ENCODE measurements at places on chromosomes 3 and 15.

DNA sequence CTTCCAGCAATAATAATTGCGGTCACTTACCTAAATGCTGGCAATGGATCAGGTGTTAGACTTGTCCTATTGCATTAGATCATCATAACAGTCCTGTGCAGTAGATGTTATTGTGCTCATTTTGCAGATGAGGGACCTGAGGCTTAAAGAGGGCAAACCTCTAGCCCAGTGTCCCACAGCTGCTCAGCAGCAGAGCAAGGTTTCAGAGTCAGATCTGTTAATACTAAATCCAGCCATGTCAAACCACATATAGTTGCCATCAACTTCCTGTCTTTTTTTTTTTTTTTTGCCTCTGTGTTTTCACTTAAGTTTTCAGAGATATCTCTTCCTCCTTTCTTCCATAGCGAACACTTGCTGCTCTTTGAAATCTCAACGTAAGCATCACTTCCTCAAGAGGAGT lies 12.1 kb downstream of the FEZF2 start:
- DNase-seq = no peak

GRCh38 chr15:88399021-88399685 lies 68.0 kb downstream of the MRPL46 start:
- DNase-seq = no peak

GRCh38 chr15:86879250-86880229 lies 799.9 kb downstream of the AGBL1 start:
- no peak for DNase-seq

DNA sequence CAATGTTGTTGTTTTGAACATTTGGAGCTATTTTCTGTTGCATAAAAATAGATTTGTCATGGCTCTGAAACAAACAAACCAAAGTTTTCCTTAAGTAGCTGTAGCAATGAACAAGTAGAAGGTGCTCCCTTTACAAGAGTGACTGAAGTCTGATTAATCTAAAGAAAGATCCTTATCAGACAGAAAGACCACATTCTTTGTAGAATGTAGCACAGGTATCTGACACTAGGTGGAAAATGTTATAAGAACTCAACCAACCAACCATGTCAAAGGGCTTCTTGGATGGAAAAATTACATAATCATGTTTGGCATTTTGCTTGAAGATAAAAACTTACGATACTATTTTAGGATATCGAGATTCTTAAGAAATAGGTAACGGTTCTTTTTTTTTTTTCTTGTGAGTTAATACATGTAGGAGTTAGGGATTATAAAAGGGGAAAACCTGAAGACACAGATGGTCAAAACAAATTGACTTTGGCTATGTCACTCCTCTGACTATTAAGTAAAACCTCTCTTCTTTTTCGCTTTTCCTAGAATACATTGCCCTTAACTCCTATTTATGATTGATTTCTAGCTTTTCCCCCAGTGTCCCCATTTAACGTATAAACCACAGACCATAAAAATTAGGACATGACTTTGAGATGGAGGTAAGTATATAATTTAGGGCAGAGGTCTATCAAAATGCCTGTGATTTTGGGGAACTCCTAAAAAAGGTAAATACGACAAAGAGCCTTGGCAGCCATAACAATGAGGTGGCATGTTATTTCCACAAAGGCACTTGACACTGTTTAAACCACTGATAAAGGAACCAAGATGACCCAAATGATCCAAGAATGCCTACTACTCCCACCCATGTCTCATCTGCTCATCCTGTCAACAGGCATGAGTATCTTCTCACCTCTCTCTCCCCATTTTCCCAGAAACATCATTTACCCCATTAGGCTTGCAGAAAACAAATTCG lies 72.0 kb downstream of the CCR4 start:
- DNase-seq = no peak

DNA sequence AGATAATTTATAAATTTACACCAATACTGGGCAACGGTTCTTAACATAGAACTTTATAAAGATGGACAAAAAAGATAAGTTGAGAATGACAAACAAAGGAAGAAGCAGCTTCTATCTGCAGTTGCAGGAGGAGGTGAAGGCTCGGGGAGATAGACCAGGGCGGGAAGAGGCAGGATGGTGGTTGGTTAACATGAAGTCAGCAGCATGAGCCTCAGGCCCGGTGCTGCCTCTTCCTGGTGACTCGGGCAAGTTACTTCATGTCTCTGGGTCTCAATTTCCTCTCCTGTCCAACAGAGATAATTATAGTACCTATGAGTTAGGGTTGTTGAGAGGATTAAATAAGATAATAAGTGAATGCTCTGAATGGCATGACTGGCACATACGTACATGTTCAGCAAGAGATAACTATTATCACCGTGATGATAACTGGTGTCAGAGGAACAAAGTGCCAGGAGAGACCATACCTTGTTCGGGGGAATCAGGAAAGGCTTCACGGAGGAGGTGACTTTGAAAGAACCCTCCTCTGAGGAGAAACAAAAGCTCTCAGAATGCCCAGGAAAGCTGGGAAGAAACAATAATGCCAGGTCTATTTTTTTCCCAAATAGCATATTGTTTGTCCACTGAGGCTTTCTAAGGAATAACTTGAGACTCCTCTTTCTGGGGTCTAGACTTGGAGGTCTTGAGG lies 4.4 kb downstream of the PAK6 start:
- no peak for DNase-seq

DNA sequence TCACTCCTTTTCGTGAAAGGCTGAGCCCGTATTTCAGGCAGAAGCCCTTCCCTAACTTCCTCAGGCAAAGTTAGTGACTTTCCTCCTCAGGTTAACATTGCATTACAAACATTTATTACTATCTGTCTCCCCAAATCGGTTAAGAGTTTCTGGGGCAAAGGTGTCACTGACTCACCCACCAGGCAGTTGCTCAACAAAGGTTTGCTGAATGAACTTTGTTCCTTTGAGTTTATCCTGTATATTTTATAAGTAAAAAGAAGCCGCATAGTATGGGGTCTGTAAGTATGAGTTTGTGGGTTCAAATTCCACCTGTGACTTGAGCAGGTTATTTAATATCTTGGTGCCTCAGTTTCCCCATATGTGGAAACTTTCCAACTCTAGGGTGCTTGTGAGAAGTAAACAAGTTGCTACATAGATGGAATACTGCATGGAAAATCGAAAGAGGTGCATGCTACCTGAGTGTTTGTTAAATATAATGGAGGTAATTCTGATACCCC lies 177.7 kb downstream of the THRB start:
- DNase-seq = no peak

- no peak for DNase-seq
Measured at GRCh38 chr3:47344971-47345370, 35.9 kb upstream of the PTPN23 start.

- DNase-seq = no peak
Measured at GRCh38 chr15:67783303-67783702, 42.0 kb upstream of the SKOR1 start.

DNA sequence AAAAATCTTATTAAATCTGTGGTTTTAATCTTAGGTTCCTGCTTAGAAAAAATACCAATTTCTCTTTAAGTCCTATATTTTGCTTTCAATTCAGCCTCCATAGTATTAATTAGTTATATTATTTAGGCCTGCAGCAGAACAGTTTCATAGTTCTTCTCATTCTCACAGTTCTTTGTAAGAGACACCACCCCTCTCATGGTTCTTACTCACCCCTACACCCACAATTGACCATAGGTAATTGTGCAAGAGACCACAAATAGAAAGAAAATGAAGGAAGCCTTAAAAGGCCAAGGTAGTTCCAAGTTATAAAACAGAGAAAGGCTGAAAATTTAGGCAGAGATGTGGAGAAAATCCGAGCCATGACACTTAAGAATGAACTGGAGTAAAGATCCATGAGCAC lies 415.3 kb downstream of the TIGIT start:
- DNase-seq = no peak

- DNase-seq = no peak
Measured at GRCh38 chr15:66897416-66897815, 168.0 kb upstream of the SMAD3 start.

DNA sequence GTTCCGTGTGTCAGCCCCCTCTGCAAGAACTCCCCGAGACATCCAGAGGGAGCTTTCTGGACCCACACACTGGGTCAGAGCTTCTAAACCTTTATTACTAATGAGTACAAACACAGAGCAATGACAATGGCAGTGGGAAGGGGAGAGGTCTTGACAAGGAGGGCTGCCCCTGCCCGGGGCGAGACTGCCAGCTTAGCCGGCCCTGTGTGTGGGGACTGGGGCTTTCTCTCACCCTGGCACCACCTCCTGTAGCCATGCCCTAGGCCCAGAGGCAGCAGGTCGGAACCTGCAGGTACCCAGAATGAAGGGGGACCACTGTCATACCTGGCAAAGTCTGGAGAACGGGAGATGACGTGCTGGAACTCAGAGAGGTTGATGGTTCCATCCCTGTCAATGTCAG lies 3.1 kb downstream of the CIB1 start:
- DNase-seq = no peak

DNA sequence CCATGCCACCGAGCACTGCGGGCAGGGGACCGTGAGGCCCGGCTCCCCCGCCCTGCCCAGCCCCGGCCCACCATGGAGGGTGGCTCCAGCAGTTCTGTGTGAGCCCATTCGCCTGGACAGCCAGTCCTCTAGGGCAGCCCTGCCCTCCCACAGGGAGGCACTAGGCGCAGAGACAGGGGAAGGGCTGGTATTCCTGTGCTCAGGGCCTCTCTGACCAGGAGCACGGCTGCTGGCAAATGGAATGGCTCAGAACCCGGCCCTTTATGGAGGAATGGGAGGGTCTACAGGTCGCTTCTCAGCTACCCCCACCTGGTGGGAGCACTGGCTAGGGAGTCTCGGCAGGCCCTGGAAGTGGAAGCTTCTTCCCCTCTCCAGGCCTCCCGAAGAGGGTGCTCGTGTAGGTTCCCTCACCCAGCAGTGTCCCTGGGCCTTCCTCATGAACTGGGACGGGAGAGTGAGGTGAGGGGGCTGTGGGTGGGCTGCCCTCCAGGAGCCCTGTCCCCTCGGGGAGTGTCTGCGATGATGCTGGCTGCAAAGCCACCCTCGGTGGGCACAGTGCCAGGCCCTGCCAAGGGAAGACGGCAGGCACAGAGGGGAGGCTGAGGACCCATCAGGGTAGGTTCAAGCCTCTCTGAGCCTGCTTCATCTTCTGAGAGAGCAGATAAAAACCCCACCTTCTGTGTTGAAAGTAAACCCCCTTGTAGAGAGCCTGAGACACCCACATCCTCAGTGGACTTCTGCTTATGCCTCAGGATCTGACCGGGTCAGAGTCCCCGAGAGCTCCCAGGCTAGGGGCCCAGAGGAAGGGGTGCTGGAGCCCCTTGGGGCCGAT lies 1.5 kb downstream of the MELTF start:
- no peak for DNase-seq

DNA sequence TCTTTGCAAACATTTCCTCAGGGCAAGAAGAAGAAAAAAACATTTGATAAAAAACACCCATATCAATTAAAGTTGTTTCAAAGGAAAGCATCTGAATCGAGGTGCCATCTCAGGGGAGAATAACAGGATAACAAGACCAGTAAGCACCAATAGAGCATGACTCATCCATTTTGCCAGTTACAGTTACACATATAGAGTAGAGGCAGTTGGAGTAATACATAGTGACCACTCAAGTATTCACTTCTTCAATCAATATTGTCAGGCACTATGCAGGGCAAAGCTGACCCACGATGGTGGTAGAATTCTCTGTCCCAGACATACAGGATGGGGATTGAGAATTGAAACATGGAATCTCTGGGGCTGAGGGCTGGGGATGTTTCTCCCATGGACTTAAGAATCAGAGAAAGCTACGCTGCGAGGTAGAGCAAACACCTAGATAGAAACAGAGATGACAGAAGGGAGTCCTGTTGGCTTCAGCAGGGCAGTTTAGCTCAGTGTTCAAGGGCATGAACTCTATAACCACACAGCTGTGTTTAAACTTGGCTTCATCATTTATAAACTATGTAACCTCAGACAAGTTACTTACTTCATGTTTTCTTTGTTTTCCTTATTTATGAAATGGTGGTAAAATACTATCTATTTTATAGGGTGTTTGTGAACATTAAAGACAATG lies 186.4 kb upstream of the NANOGP8 start:
- DNase-seq = no peak

- no peak for DNase-seq
Measured at GRCh38 chr3:189292667-189293484, 121.1 kb downstream of the TPRG1 start.

DNA sequence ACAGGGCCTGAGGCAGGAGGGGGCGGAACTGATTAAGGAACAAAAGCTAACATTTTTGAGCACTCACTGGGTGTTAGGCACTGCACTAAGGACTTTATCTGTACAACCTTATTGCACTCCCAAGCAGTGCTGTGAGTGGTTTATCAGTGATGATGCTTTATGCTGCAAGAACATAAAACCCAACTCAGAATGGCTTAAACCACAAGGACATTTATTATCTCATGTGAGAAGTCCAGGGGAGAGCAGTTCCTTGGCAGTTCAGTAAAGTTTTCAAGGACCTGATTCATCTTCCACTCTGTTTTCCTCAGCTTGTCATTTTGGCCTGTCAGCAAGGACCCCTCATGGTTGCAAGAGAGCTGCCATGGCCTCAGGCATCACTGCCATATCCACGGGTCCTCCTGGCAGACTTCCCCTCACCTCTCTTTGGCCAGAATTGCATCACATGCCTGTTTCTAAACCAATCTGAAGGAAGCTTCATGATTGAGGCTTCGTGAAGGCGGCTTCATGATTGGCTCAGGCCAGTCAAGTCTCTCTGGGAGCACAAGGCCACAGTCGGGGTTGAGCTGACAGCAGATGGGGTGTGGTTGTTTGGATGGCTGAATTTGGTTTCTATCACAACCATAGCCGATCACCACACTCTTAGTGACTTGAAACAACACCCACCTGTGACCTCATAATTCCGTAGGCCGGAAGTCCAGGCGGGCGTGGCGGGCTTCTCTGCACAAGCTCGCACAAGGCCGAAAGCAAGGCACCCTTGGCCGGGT lies 15.8 kb downstream of the EFCC1 start:
- no peak for DNase-seq

GRCh38 chr3:31988271-31988670 lies 6.7 kb downstream of the ZNF860 start:
- no peak for DNase-seq

GRCh38 chr3:169701457-169701856 lies 37.9 kb upstream of the MECOM start:
- DNase-seq = no peak

- DNase-seq = no peak
Measured at GRCh38 chr15:92652576-92652966, 3.0 kb downstream of the FAM174B start.

DNA sequence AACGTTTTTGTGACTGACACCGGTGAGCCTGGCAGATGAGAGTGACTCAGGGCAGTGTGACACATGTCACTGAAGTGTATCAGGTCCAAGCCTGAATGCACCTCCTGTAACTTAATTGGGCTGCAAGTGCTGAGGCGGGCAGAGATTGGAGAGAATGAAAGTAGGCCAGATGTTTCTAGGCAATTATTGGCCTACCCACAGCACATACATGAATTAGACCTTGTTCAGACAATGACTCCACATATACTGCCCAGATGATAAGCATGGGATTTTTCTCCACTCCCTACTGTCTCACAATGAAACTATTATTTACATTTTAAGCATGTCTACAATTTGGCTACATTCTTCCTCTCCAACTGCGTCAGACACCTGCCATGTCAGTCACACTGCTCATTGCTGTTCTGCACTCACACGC lies 187.3 kb upstream of the ZNF385D start:
- no peak for DNase-seq

GRCh38 chr3:126895178-126896066 lies 87.5 kb upstream of the PLXNA1 start:
- no peak for DNase-seq

GRCh38 chr3:197365586-197365985 lies 67.2 kb upstream of the DLG1 start:
- no peak for DNase-seq

- DNase-seq = no peak
Measured at GRCh38 chr3:105853801-105854432, 14.9 kb downstream of the CBLB start.
